NCI-H774 (cell line): ENCODE measurements at places on chromosomes 13 and 19.

GRCh38 chr13:109879338-109879737 is 93.0 kb upstream of the IRS2 start:
- no peak for DNase-seq

DNA sequence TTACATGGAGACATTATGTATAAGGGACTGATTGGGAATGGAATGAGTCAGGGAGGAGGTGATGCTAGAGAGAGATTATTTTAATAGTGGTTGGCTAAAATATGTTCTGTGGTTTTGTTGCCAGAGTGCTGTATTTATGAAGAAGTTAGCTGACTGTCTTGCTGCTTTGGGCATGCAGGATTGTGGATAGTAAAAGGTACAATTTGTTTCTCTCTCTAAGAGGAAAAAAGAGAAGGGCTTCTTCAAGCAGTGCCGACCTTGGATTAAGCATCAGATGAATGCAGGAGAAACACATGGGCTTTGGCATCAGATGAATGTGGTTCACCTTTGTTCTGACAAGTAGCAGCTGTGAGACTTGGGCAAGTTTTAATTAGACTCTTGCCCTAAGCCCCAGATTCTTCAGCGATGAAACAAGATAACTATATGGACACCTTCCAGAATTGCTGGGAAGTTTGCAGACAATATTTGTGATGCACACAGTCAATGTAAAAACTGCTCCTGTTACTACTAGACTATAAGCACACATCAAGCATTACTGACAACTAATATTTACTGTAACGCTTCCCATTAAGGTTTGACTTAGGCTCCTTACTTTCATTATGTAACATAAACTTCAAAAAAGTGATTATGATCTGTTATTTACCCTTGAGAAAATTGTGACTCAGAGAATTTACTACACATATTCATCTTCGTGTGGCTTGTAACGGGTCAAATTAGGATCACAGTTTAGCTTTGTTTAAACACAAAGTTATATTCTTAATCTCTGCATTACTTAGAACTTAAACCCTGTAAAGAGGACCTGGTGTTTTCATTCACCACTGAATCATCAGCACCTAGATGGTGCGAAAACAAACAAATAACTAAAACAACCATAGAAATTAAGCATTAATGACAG is 824.0 kb downstream of the PCDH9 start:
- DNase-seq, result no peak

- DNase-seq, result no peak
Observed at GRCh38 chr19:55581145-55581822, 636 bp upstream of the ZNF579 start.

DNA sequence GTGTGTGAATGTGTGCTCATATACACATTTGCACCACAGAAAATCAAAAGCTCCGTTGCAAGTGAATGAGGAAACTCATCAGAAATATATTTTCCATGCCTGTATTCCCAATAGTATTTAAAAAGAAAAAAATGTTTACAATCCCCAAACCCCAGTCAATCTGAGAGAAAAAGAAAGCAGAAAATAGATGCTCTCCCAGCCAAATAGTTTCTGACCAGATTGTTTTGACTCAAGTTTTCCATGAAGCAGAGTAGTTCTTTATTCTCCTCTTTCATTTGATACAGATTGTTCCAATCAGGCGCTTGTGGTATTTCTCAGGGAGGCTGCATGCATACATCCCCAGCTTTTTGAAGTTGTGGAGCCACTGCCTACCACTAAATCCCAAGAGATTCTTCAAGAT is 110.6 kb downstream of the STARD13 start:
- no peak for DNase-seq

DNA sequence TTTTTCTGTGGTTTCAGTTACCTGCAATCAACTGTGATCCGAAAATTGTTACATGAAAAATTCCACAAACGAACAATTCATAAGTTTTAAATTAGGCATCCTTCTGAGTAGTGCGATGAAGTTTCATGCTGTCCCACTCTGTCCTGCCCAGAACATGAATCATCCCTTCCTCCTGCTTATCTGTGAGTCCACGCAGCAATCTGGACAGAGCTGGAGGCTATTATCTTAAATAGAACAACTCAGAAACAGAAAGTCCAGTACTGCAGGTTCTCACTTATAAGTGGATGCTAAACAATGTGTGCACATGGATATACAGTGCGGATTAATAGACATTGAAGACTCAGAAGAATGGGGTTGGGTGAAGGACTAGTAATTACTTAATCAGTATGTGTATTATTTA is 583.7 kb upstream of the SPRY2 start:
- DNase-seq, result no peak

DNA sequence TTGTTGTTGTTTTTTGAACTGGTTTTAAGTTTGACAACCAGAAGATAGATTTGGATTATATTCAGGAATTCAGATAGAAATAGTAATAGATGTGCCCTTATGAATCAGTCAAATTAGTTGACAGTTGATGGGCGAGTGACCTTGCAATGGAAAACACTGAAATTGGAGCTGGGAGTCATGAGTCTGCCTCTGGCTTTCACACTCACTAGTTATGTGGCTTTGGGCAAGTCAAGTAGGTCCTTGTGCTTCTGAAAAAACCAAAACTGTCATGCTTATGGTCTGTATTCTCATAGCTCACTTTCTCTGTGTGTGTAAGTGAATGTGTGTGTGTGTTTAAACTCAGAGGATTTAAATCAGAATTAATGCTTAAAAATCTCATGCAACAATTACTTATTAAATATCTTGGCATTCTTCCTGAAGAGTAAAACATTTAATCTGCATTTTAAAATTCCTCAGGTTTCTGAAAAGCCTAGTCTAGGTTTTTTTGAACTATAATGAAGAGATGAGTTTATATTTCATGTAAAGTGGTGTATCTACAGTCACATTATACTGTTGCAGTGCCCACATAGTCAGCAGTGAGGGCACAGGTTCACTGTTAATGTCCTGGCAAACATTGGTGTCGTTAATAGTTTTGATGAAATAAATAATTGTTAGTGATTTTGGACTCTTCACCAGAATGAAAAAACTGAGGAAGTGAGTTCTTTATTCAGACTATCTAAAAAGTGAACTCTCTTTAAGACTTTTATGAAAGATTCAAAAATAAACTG is 32.5 kb downstream of the UCHL3 start:
- no peak for DNase-seq

DNA sequence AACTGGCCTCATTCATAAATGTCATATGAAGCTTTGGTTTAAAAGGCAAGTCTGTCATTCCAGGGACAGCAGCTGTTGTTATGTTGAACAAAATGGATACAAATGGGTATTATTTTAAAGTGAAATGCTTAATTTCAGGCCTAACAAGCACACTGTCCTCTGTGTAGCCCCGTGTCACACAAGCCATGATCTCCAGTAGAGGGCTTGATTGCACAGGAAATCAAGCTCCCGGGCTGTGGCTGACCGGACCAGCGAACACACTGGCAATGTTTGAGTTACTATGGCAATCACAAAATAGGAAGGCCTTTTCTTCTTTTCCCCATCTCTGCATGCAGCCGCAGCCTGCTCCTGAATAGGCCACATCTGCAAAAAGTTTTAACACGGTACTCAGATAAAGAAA is 64.0 kb upstream of the GSX1 start:
- DNase-seq, result no peak

GRCh38 chr19:28934631-28935030 is 278.3 kb downstream of the UQCRFS1 start:
- no peak for DNase-seq

GRCh38 chr13:100280681-100281080 is 191.8 kb downstream of the PCCA start:
- DNase-seq, result no peak

- no peak for DNase-seq
Observed at GRCh38 chr19:29680447-29680846, 15.2 kb downstream of the PLEKHF1 start.

DNA sequence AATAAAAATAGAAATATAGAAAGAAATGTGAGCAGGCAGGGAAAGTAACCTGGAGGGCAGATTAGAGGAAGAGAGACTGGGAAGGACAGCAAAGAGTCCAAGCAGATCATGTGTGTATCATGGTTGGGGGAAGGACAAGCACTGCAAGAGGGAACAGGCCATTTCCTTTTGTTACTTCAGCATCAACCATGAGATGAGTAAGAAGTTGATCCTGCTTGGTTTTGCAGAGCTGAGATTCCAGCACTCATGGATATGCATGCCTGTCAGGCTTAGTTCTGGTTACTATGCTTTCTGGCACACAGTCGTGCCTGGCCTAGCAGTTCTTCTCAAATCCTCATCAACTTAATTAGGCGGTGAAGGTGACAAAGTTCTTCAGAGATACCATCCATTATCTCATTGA is 18.1 kb downstream of the NALCN start:
- DNase-seq, result no peak
